Caki2 (cell line): ENCODE measurements at places on chromosomes 7 and 10.

DNA sequence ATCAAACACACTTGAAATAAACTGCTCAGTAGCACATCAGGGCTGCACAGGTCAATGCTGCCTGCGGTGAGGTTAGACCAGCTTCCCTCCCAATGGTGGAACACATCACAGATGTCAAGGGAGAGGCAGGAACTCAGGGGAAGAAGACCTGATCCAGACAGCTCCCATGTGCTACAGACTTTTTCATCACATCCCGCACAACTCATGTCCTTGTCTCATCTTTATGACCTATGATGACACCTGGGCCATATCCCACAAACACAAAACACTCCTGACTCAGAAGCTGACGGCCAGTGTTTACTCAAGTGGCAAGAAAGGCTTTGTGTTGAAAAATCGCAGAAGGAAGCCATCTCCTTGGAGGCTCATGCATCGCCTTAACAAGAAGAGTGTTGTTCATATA, 91.6 kb downstream of the HTR5A start:
- DNase-seq = no peak

DNA sequence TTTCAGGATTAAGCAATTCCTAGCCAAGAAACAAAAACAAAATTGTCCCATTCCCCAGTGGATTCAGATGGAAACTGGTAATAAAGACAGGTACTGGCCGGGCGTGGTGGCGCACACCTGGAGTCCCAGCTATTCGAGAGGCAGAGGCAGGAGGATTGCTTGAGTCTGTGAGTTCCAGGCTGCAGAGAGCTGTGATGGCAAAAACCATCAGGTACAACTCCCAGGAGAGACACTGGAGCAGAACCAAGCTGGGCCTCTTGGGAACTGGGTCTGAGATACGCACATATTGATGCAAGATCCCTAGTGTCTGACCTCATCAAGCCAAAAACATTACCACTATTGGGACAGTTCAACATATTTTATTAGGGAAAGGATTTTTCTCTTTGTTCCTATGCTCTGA, 84.0 kb upstream of the ANLN start:
- no peak for DNase-seq

- DNase-seq = no peak
Observed at GRCh38 chr7:139182363-139182762, 48.7 kb upstream of the UBN2 start.

DNA sequence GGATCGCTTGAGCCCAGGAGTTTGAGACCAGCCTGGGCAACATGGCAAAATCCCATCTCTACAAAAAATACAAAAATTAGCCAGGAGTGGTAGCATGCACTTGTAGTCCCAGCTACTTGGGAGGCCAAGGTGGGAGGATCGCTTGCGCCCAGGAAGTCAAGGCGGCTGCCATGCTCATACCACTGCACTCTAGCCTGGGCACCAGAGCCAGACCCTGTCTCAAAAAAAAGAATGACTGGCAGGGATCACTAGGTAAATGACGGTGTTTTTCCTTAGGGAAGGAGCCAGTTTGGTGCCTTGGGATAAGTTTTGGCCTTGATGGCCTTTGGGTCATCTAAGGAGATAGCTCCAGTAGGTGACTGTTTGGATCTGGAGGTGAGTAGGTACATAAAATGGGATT, 8.9 kb downstream of the TMEM248 start:
- no peak for DNase-seq

GRCh38 chr10:110764793-110765512, 106.8 kb upstream of the PDCD4 start:
- DNase-seq = peak; percentile 91

GRCh38 chr10:125260260-125260659, 99.9 kb upstream of the CTBP2 start:
- DNase-seq = no peak

- DNase-seq = no peak
Observed at GRCh38 chr10:103428989-103429643, 23.1 kb downstream of the CALHM2 start.

GRCh38 chr7:114645451-114645850, 230.8 kb downstream of the FOXP2 start:
- no peak for DNase-seq

DNA sequence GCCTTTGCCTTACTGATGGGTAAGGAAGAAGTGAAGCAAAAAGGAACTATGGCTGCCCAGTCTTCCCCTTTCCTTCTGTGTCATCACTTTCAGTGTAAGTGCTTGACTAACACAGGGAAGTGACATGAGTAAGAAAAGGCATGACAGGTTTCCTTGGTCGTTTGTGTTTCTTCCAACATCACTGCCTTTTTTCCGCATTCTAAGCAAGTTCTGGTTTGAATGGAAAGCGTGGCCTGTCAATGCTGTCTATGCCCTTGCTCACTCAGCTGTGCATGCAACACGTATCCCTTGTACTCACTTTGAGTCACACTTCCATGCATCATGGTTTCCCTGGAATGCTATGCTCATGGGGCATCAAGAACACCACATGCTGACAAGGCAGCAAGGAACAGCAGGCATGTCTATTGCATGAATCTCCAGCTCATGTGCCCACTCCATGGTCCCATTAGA, 111.8 kb downstream of the OAT start:
- peak; percentile 90 for DNase-seq

- no peak for DNase-seq
Observed at GRCh38 chr10:88076027-88076880, 212.8 kb downstream of the PTEN start.

DNA sequence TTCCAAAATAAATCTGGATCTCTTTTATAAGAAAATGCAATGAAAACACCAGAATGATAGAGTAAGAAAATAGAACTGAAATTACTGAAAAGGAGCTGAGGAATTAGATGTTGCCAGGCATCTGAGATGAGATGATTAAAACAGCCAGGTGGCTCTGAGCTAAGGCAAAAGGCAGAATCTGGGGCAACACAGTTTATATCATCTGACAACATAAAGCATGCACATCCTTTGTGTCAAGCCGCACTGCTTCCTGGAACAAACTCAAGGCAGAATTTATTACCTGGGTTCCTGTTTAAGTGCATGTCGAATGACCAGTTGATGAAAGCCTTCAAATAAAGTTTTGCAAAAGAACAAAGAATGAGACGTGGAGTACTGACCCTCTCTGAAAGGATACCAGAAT, 247.0 kb downstream of the SNX10 start:
- DNase-seq = no peak

DNA sequence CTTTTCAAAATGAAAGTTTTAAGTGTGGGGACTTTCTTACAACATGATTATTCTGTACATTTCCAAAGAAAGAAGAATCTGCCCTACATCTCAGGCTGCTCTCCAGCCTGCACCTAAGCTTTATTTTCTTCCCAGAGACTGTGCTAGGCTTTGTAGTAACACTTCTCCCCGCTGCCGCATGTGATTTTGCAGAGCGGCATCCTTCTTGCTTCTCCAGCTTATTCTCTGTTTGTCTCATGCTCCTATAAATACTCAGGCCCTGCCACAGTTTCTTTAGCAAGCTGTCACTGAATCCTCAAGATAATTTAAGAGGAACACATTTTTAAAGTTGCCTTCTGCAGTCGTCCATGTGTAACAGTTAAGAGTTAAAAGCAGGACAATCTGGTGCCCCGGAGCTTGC, 53.5 kb downstream of the INSYN2A start:
- no peak for DNase-seq

GRCh38 chr10:29805134-29805723, 170.5 kb upstream of the SVIL start:
- peak; percentile 59 for DNase-seq

DNA sequence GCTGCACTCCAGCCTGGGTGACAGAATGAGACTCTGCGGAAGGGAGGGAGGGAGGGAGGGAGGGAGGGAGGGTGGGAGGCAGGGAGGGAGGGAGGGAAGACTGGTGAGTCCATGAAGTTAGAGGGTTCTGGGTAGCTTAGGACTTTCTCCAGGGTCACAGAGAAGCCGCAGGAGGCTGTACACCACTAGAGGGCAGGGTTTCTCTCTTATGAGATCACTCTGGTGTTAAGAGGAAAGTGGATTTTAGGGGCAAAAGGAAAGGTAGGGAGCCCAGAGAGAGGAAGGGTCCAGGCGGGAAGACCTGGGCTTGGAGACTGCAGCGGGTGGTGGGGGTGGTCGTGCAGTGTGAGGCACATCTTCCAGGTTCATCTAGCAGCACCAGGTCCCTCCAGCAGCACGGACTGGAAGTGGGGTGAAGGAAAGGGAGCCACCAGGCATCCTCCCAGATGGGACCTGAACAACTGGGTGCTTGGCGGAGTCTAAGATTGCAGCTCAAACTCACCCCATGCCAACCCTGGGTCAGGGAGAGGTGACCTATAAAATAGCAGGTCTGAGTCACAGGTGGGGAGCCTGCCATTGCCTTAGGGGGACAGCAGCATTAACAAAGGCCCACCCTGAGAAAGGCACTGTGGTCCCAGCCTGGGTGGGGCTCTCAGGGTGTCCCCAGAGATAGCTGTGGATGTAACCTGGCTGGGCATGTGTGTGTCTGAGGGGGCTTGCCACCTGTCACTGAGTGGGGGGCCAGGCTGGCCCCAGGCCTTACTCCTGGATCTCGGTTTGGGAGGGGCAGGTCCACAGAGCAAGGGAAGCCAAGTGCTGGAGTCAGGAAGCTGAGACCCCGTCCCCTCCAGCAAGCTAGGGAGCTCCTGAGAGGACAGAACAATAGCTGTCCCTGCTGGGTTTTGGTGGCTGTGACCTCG, 48.5 kb upstream of the SLC29A3 start:
- peak; percentile 32 for DNase-seq

GRCh38 chr10:24262929-24263590, 54.1 kb downstream of the KIAA1217 start:
- DNase-seq = no peak

DNA sequence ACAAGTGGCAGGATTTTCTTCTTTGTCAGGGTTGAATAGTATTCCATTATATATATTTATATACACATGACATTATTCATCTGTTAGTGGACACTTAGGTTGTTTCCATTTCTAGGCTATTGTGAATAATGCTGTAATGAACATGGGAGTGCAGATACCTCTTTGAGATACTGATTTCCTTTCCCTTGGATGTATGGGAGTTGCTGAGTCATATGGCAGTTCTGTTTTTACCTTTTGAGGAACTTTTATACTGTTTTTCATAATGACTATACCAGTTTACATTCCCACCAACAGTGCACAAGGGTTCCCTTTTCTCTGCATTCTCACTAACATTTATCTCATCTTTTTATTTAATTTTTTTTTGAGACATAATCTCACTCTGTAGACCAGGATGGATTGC, 1.8 kb upstream of the CLCN1 start:
- DNase-seq = no peak

DNA sequence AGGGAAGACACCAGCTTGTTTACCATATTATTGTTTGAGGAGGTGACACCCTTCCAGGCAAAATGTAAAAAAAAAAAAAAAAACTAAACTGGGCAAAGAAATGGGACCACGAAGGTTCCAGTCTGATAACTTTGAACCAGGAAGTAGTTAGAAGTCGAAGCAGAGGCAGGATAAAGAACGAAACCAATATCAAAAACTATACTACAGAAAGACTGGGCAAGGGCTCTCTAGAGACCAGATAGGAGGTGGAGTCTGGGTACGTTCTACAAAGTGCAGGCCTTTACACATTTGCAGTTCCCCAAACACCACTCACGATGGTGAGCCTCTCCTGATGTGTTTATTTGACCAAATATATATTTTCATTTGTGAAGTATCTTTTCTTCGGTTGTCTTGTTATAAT, 125.7 kb upstream of the CDK1 start:
- DNase-seq = no peak

- no peak for DNase-seq
Observed at GRCh38 chr10:3579845-3580244, 205.2 kb downstream of the KLF6 start.

- DNase-seq = no peak
Observed at GRCh38 chr7:131057794-131058070, 269.9 kb upstream of the MKLN1 start.

DNA sequence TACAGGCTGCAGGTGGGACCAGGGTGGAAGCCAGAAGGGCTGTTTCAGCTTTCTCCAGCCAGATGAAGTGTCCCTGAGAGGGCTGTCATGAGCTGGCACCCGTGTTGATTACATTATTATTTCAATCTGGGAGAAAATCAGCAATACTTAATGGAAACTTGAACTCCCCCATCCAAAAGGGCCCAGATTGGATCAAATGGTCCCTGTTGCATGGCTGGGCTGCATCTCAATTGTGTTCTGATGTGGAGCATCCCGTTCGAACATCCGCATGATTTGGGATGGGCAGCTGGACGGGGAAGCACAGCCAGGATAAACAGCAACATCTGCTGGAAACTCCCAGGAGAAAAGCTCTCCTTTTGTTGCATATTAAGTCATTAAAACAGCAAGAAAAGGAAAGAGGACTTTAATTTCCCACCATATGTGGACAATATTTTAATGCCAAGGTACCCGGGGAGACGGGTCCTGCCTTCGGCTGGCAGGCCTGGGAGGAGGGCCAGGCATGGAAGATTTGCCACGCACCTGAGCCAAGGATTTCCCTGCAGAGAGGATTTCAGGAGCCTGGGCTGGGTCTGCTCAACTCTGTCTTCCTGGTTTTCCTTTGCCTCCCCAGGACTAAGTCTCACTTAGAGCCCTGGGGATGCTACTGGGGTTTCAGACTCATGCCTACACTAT, 52.4 kb downstream of the NPTX2 start:
- no peak for DNase-seq

- no peak for DNase-seq
Observed at GRCh38 chr7:90530263-90530662, 60.8 kb downstream of the PTTG1IP2 start.

DNA sequence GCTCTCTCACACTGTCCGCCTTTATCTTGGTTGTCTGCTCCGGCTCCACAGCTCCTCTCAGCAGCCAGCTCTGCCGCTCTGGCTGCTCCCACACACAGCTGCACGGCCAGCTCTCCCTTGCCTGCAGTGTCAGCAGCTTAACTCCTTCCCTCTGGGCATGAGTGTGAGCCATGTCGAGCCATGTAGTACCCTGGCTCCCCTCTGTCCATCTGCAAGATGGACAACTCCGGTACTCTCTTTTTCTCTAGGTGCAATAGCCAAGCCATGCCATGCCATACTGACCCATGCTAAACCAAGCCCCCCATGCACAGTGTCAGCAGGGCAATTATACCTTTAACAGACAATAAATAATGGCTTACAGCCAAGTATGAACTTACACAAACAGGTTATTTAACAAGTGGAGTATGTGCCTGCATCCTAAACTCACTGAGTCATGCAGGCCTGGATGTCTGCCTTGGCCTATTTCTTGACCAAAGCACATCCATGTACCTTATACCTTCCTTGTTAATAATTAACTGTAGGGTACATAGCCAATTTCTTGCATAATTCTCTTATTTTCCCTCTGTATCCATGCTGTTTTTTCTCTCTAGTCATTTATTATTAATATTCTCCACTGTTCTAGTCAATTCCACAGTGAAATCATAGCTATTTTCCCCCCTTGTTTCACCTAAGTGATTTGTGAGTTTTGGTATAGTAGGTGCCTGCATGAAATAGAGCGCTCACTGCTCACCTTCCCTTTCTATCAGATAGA, 170.9 kb downstream of the CDK14 start:
- DNase-seq = peak; percentile 61

DNA sequence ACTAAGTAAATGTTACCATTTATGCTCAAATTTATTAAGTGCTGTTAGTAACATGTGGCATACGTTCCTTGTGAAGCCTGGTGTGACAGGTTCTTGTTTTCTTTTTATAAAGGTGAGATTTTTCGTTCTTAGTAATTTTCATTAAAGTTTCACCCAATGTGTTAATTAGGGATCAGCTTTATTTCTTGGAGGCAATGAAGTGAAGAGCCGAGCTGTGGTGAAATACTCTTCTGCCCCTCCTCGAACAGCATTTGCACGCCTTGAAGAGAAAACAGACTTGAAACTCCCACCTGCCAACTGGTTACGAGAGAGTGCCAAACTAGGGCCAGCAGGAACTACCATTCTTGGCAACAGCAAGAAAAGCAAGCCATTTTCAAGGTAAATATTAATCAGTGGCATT, 1.5 kb downstream of the EDRF1 start:
- no peak for DNase-seq
